ENCODE measurements at places on chromosomes 16 and 17.

DNA sequence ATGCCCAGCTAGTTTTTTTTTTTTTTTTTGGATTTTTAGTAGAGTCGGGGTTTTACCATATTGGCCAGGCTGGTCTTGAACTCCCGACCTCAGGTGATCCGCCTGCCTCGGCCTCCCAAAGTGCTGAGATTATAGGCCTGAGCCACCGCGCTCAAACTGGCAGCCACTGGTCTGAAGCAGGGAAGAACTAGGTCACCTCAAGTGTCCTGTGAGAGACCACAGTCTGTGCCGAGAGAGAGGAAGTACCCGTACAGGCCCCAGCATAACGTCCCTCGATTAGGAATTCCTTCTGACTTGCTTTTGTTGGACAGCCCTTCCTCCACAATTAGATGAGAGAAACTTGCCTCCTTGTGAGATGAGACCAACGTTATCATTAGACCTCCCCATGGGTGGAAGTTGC, 13.7 kb upstream of the CD300E start:
- DNase-seq: no peak

GRCh38 chr16:69613378-69614154, 47.8 kb downstream of the NFAT5 start:
- no peak for DNase-seq

DNA sequence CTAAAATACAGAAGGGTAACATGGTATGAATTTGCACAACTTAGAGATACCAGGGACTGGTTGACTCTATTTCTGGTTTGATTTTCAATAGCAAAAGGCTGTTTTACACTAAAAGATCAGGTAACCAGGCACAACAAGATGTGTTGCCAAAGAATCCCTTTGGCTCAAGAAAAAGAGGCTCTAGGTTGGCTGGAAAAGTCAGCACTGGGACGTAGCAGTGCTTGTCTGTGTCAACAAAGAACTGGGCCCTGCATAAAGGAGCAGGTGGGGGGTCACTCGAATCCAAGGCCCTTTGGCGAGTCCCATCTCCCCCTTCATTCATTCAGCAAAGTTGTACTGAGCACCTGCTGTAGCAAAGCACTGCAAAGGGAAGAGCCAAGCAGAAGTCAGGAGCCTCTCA, 18.4 kb downstream of the SDR42E1 start:
- no peak for DNase-seq

- no peak for DNase-seq
These were observed 3.8 kb upstream of the GCSH start for GRCh38 chr16:81099958-81100357.

DNA sequence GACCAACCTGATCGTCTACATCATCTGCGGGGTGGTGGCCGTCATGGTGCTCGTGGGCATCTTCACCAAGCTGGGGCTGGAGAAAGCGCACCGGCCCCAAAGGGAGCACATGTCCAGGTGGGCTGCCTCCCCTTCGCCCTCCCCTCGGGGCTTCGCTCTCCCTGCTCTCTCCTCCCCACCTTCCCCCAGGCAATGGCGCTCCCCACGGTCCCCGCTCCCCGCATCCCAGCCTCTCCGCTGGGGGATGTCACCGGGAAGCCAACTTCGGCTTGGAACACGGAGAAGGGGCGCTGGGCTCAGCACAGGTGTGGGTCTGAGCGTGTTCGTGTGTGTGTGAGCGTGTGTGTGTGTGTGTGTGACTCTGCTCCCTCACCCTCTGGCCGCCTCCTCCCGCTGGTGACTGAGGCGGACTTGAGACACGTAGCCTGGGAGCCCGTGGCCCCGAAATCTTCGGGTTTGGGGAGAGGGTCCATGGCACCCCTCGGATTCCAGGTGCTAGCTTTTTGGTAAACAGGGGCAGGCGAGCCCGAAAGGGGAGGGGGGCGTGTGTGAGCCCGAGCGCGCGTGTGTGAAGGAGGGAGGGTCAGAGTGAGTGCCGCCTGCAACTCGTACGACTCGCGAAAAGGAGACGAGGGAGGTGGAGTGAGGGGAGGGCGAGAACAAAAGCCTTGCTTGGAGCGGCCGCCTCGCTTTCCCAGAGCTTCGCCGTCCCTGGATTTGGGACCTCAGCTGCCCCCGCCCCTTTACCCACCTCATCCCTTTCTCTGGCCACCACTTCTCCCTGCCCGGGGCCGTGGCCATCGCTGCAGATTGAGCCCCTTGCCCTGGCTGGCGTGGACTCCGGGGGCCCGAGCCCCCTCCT, 1.3 kb downstream of the SHISA9 start:
- no peak for DNase-seq

DNA sequence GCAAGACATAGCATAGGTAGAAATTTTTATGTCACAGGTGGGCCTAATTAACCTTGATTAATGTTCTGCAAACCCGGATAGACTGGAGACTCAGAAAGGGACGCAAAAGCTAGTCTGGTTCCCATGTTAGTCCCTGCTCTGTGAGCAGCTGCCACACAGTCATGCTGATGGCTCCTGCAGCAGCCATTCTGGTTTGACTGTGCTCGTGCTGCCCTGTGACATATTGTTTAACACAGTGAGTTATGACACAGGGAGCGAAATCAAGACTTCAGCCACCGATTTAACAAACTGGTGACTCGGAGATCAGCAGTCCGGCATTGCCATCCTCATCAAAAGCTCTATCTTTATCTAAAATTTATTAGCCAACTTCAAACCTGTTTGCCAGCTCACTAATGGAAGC, 169.8 kb downstream of the WWOX start:
- no peak for DNase-seq

- no peak for DNase-seq
These were observed 15.9 kb upstream of the ARHGAP17 start for GRCh38 chr16:25031132-25031440.

DNA sequence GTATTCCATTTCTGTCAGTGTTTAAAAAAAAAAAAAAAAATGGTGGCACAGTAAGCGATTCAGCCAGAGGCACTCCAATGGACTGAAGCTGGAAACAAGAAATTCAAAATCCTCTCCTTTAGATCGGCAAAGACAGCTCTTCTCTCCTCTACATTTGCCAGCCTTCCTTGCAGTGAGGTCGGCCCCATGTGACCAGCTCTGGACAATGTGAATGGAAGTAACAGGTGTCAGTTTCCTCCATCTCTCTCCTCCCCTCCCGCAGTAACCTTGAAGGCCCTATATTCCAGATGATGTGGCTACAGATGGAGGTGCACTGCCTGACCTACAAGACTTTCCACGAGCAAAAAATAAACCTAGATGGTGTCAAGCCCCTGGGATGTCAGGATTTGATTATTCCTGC, 15.0 kb downstream of the CUEDC1 start:
- DNase-seq: peak; percentile 85

DNA sequence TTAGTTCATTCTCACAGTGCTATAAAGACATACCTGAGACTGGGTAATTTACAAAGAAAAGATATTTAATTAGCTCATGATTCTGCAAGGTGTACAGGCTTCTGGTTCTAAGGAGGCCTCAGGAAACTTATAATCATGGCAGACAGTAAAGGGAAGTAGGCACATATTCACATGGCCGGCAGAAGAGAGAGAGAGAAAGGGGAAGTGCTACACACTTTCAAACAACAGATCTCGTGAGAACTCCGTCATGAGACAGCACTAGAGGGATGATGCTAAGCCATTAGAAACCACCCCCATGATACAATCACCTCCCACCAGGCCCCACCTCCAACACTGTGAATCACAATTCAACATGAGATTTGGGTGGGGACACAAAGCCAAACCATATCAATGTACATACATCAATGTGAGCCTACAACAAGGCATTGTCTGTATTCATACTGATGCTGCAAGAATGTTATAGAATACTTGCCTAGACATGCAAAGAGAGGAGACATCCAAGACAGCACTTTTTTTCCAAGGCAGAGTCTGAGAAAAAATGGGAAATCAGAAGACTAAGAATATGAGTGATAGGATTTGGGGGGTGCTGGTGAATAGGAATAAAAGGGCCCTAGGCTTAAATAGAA, 114.8 kb upstream of the XYLT1 start:
- no peak for DNase-seq

- DNase-seq: no peak
These were observed 10.8 kb downstream of the CPNE2 start for GRCh38 chr16:57102888-57103851.

- DNase-seq: no peak
These were observed 221.9 kb upstream of the GSE1 start for GRCh38 chr16:85391175-85391707.

GRCh38 chr16:79642652-79643051, 42.1 kb upstream of the MAF start:
- DNase-seq: no peak

DNA sequence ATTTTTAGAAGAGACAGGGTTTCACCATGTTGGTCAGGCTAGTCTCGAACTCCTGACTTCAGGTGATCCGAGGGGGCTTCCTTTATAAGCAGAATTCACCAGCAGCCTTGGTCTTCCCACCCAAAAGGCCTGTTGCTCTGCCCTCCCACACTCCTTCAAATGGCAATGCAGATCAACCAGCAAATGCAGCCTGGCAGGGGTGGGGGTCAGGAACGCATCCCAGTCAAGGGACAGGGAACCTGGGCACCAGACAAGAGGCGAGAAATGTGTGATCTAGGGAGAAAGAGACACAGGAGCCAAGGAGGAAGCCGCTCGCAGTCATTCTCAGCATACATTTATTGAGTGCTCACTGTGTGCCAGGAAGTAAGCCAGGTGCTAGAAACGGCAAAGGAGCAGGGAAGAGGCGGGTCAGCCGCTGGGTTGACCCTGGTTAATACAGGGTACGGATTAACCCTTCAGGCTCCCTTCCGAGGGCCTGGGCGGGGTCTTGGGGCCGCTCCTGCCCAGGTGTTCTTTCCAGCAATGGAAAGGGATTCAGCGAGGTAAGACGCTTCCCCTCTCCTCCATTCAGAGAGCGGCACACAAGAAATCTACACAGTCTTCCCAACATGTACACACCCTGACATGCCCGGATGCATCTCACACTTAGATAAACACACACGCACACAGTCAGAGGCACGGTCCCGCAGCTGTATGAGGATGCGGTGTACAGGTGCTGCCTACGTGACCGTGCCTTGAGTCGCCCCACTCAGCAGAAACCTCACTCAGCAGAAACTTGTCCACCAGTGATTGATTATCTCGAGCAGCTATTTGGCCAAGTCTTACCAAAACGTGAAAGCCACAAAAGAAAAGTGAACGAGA, 6.6 kb upstream of the PITPNA start:
- peak; percentile 9 for DNase-seq

DNA sequence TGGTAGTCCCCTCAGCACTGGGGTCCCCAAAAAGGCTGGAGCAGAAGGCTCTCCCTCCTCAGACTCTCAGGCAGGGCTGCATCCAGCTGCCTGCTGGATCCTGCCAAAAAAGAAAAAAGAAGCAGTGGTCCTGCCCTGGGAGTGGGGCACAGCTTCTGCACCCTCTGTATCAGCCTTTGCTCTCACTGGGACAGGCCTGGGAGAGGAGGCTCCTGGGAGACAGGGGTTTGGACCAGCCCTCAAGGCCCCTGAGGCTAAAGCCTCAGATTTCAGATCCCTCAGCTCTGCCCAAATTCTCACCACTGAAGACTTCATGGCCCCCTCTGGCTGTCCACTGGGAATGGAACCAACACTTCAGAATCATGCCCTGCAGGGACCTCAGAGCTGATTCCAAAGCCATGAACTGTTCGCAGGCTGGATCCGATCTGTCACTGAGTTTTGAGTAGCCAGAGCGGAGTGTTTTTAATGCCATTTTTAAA, 96.9 kb downstream of the C16orf78 start:
- no peak for DNase-seq

DNA sequence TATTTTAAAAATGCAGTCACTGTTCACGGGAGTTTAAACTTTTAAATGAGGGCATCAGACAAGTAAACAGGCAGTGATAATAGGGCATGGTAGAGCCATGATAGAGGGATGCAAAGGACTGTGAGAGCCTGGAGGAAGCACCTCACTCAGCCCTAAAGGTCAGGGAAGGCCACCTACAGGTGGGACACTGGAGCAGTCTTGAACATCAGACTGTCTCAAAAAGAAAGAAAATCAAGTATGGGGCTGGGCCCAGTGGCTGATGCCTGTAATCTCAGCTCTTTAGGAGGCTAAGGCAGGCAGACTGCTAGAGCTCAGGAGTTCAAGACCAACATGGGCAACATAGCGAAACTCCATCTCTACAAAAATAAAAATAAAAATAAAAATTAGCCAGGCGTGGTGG, 31.0 kb upstream of the DHRS7B start:
- no peak for DNase-seq

- DNase-seq: no peak
These were observed 9.5 kb downstream of the ADGRG1 start for GRCh38 chr16:57637965-57638364.

- DNase-seq: no peak
These were observed 9.8 kb upstream of the SOST start for GRCh38 chr17:43768382-43768781.

DNA sequence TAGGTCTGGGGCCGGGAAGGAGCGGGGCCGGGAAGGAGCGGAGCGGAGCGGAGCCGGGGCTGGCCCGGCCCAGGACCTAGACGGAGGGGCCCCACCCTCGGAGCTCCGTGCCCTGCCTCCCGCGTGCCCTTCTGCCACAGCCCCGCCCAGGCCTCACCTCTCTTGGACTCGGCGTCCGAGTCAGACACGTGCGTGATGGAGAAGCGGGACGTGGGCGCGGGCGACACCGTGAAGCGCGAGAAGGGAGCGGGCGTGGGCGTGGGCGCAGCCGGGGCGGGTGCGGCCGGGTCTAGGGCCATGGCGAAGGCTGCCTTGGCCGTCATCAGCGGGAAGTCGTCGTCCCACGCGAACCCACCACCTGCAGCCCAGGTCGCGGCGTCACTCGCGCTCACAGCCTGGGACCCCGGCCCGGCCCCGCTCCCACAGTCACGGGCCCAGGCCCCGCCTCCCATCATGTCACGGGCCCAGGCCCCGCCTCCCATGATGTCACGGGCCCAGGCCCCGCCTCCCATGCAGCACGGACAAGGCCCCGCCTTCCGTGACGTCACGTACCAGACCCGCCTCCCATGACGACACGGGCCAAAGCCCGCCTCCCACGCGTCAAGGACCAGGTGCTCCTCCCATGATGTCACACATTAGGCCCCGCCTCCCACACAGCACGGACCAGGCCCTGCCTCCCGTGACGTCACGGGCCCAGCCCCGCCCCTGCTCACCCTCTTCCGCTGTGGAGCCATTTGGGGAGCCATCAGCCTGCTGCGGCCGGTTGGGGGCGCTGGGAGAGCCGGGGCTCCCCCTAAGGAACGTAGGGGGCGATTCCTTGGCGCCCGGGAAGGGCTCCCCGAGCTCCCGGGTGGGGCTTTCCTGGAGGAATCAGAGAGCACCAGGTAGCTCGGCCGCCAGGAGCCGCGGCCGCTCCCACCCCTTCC, 45.8 kb upstream of the PVALEF start:
- peak; percentile 80 for DNase-seq

DNA sequence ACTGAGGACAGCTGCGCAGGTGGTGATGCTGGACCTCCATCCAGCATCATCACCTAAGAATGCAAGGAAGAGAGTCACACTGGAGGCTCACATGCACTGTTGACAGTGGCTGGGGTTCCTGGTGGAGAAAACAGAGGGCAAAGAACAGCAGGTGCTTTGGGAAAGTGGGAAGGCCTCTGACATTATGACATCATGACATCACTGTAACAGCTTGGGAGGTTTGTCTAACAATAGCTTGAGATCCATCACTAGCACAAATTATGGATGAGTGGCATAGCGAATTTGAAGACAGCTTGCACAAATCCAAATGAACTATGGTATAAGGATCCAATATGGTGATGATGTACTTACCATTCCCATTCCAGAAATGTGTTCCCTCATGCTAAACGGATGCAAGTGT, 226.5 kb upstream of the MPHOSPH6 start:
- DNase-seq: no peak

- DNase-seq: no peak
These were observed 9.4 kb downstream of the SNX20 start for GRCh38 chr16:50671644-50672260.

All from SHP77 treated with DMSO at 0.1 percent for 48 hours (cell line).